Sciatic nerve (tissue), 2 donors: ENCODE measurements at places on chromosomes 2 and 18. TPM values are rescaled to one million over a fixed set of nuclear protein-coding genes. Genes with fewer than 3 reads are reported as not detected.

RGPD3 gene
- total RNA-seq: 0.22 TPM

VWA3B gene
- 0.80 TPM for total RNA-seq

- DNase-seq: no peak
These were observed 15.3 kb downstream of the DCTN1 start for GRCh38 chr2:74364533-74365505.

- no peak for DNase-seq
These were observed 113.1 kb downstream of the METTL8 start for GRCh38 chr2:171320731-171321130.

DNA sequence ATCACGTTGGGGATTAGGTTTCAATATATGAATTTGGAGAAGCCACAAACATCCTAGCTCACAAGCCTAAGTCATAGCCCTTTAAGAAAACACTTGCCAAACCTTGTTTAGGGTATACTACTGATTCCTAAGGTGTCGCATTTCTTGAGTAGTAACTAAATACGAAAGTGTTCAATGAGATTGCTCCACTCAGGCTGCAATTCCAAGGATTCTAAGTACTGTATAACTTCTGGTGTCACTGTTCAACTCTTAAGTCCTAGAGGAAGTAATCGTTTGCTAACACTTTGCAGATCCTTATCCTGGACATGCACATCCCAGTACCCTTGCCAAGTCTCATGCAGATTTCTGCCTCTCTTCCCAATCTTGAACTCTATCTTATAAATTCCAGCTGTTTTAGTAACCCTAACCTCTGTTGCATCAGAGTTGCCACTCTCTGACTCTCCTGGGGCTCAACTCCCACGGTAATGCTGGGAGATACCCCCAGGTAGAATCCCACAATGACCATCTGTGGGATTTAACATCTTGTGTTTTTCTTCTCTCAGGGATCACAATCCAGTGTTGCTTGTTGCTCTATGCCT is 122.4 kb downstream of the HIBCH start:
- no peak for DNase-seq

CCDC74B gene
- 7.5 TPM for total RNA-seq

DNA sequence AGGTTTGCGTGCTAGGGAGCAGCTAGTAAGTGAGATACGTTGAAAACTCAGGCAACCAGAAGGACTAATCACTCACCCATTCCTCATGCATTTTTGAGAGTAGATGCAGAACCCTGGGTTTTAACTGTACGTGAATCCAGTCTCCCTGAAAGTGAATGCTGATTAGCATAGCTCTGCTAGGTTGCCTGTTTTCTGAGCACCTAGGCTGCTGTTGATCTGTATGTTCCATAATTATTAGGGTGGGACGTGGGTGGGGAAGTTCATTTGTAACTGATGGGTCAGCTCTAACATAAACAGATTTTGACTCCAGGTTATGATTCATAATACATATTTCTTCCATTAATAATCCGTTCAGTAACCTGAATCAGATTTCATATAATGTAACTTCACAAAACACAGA is 379.0 kb upstream of the FANCL start:
- no peak for DNase-seq

WDR7 gene
- 43.0 TPM for total RNA-seq

- peak; percentile 85 for DNase-seq
These were observed 72.4 kb upstream of the IL1R1 start for GRCh38 chr2:102070058-102070642.

DNA sequence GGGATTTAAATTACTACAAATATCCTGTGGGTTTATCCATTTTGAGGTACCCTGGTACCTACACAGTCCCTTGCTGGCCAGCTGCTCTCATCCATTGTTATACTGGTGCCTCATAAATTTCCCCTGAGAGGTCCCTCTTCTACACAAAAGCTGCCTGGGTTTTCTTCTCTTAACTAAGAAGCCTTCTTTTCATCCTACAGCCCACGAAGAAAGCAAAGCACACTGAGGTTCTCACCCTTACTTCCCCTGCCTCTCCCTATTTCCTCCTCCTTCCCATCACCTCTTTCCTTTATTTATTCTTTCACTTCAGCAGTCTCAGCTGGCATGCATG is 154.9 kb downstream of the CSRNP3 start:
- no peak for DNase-seq

DNA sequence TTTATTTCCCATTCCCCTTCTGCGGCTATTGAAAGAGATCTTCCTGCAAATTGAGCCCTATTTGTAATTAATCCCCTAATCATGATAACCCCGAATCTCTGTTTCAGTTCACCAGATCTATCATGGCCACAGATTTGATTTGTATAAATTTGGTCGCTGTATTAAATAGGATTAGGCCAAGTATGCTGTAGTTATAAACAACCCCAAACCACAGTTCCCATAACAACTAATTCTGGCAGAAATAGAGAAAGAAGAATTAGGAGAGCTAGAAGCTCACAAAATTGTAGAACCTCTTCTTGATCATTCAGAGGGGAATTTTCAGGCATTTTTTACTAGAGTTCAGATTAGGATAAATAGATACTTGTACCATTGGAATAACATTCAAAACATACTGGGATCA is 433.7 kb upstream of the TNP1 start:
- DNase-seq: no peak

DNA sequence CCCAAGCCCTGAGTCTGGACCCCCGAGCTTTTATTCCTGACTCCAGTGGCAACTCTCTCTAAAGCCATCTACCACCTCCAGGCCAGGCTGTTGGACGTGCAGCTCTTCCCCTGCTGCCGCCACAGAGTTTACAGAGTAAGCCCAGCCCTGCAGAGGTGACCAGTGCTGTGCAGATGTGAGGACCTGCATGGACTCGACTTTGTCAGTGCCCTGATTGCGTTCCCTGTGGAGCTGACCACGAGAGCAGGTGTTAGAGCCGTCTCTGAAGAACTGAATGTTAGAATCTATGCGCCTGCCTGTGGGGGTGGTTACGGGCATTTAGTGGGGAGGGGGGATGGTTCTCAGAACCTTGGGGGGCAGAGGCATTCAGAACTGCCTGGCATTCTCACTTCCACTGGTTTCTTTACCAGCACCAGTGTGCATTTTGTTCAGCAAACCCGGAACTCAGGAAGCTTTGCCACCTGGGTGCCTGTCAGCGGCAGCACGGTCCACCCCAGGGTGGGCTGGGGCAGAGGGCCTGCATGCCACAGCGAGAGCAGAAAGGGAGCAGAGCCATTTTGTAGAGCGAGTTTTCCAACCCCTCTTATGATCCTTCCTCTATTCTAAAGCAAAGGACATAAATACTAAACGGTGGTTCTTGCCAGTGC is 137.9 kb downstream of the KLHL29 start:
- DNase-seq: no peak

- no peak for DNase-seq
These were observed 150.2 kb upstream of the SATB2 start for GRCh38 chr2:199607914-199608313.

- DNase-seq: no peak
These were observed 357.3 kb downstream of the HRH4 start for GRCh38 chr18:24817587-24818371.

- no peak for DNase-seq
These were observed 40.2 kb downstream of the SOCS6 start for GRCh38 chr18:70329071-70329470.

DNA sequence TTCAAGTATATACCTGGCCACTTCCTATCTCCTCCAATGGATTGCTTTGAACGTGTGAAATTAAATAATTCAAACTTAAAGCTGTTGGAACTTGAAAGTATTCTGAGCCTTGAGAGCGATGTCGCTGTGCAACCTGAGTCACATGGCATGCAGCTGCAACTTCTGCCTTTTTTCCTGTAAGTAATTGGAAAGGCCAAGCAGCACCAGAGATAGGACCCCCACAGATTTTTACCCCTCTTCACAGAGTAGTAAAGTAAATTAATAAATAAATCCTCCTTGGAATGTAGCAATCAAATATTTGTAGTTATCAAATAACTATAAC is 3.2 kb upstream of the RNF149 start:
- no peak for DNase-seq

SPIRE1 gene
- total RNA-seq: 94.3 TPM

- peak; percentile 27 for DNase-seq
These were observed 73.0 kb upstream of the RAB12 start for GRCh38 chr18:8536231-8536630.

DNA sequence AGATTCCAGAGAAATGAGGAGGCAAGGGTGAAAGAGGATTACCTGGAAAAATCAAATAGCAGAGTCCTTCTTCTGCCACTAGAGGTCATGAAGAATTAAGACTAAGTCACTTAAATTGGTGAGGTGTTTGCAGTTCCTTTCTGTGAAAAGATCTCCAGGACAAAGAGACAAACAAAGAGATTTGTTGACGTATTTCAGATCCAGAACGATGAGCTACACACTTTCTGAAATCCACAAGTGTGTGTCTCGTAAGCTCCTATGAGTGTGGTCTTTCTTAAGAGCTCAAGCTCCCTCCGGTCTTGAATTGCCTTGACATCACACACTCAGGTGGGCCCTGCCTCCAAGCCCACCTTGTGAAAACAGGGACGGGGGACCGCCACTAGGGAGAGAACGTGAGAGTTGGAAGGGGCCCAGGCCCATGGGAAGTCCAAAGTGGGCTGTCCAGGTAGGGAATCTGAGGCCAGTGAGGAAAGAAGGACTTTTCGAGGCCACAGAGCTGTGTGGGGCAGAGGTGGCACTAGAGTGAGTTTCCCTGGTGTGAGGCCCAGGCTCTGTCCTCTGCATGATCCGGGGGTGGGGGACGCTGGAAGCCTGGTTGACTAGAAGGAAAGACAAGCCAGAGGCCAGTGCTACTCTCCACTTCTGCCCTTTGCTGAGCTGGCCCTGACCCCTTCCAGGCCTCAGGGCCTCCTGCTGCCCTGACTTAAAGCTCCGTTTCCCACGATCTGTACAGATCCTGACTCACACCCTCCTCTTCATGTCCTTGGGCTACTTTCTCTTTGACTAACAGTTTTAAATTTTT is 168.1 kb upstream of the NCK2 start:
- no peak for DNase-seq

GRCh38 chr2:200695191-200695590 is 109.4 kb downstream of the AOX1 start:
- DNase-seq: no peak

DNA sequence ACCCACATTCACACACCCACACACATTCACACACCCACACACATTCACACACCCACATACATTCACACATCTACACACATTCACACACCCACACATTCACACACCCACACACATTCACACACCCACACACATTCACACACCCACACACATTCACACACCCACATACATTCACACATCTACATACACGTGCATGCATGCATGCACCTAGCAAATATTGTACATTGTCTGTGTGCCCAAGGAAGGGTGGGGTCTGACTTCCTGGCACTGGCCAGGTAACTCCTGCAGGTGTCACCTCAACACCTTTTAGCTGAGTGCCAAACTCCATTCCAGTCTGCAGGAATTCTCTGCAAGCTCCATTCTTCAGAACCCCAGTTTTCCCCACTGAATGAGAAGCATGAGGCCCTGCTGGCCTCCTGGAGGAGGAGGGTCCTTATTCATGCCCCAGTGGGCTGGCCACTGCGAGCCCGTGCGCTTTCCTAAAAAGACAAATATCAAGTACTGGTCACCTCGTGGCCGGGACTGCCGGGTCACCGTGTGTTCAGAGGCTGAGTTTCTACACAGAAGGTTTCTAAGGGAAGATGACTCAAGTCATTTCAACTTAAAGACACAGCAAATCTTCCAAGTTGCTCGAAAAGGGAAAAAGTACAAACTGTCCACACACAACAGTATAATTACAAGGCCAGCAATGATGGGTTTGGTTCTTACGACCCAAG is 131.5 kb downstream of the HDAC4 start:
- no peak for DNase-seq

- DNase-seq: no peak
These were observed 41.6 kb upstream of the PLB1 start for GRCh38 chr2:28454016-28454930.

SF3B6 gene
- 62.5 TPM for total RNA-seq

RUFY4 gene
- 0.36 TPM for total RNA-seq

ABI2 gene
- 68.9 TPM for total RNA-seq

- no peak for DNase-seq
These were observed 96.0 kb upstream of the RAB12 start for GRCh38 chr18:8513249-8513648.

GRCh38 chr18:62952807-62953206 is 237.5 kb downstream of the PHLPP1 start:
- no peak for DNase-seq

TRIM54 gene
- 0.31 TPM for total RNA-seq

GRCh38 chr18:50051288-50051687 is 143.7 kb downstream of the MYO5B start:
- DNase-seq: no peak

- no peak for DNase-seq
These were observed 169.5 kb upstream of the MAP3K20 start for GRCh38 chr2:172905937-172906811.

GRCh38 chr2:86054535-86055082 is 51.1 kb downstream of the POLR1A start:
- DNase-seq: no peak

DNA sequence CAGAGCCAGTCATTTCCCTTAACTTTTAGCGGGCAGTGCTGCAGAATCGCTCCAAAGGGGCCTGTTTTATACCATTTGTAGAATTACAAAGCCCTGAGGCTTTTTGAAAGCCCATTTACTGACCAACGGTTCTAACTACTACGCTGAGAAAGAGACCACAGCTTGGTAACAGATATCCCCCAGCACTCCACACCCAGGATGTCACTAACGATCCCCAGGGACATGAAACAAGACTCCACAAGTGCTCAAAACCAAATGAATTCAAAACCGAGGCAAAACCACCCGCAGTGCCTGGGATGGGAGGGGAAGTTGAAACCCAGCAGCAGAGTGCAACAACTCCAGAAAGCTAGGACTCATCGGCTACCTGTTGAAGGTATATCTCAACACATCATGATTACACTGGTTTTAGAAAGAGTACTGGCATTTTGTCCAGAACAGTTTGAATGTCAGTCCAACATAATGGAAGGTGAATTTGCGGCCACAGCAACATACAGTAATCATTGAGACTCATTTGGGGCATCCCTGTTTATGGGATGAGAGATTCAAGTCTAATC is 33.6 kb upstream of the LRP2 start:
- DNase-seq: no peak

DNA sequence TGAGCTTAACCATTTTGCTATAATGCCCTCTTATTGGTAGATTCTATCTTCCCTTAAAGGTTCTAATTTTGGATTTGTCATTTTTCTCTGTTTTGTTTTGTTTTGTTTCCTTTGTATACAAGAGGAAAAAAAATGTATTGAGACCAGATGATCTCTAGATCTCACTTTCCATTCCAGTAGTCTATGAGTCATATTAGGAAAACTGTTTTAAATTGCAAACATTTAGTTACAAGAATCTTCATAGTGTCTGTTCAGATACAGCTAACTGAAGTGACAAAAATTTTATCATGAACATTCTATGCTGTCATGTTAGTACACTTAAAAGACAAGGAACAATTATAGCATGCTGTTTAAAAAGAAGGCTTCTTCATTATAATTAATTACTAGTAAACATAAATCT is 322.8 kb downstream of the LRRTM4 start:
- no peak for DNase-seq

GRCh38 chr2:235521844-235522243 is 28.0 kb downstream of the AGAP1 start:
- peak; percentile 19 for DNase-seq

DNA sequence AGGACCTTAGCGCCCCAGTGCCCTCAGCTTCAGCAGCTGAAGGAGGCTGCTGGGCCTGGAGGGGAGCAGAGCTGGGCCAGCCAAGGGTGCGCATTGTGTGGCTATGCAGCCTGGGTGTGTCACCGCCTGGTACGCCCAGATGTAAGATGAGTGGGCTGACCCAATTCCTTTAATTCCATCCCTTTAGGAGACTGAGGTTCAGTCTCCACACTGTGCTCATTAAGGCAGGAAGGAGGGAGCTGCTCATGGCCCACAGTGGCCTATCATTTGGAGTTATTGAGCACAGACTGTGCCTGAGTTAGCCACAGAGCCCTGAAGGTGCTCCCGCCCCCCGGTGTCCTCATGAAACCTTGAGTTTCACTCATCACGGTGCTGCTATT is 194.1 kb upstream of the GLI2 start:
- no peak for DNase-seq
